ENCODE measurements at places on chromosomes 4 and X.

DNA sequence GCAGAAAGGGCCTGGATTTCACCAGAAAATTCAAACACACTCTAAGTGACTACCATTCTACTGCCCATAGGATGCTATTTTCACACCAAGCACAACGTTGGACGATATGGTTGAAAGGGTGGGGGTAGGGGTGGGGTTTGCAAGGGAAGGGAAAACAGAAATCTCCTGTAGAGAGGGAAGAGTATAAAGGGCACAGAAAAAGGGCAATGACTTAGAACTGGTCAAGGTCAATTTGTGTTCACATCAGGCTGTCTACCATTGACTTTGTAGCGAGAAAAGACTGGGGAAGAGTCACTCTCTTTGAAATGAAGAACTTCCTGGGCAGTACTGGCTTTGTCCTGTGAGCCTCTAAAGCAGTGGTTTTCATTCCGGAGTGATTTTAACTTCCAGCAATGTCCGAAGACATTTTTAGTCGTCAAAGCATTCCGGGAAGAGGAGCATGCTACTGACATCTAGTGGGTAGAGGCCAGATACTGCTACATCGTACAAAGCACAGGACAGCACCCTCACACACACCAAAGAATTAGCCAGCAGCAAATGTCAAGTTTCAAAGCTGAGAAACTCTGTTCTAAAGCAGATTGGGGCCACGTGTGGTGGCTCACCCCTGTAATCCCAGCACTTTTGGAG lies 48.4 kb upstream of the SLC7A3 start:
- DNase-seq, result no peak

GRCh38 chr4:127162741-127163140 lies 470.0 kb upstream of the INTU start:
- DNase-seq, result no peak

DNA sequence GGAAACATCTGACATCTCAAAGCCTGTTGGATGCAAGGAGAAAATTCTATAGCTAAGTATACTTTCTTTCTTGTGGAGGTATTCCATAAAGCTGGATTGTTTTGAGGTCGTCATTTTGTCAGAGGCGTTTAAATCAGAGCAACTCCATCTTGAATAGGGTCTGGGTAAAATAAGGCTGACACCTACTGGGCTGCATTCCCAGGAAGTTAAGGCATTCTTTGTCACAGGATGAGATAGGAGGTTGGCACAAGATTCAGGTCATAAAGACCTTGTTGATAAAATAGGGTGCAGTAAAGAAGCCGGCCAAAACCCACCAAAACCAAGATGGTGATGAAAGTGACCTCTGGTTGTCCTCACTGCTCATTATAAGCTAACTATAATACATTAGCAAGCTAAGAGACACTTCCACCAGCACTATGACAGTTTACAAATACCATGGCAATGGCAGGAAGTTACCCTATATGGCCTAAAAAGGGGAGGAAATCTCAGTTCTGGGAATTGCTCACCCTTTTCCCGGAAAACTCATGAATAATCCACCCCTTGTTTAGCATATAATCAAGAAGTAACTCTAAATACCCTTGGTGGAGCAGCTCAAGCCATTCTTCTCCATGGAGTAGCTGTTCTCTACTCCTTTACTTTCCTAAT lies 11.9 kb downstream of the HSD17B13 start:
- DNase-seq, result no peak

GRCh38 chrX:110219920-110220319 lies 98.0 kb downstream of the AMMECR1 start:
- peak; percentile 48 for DNase-seq

- DNase-seq, result no peak
Observed at GRCh38 chrX:48823053-48823452, 3.3 kb upstream of the ERAS start.

- DNase-seq, result no peak
Observed at GRCh38 chrX:42414057-42414456, 363.9 kb downstream of the PPP1R2C start.

DNA sequence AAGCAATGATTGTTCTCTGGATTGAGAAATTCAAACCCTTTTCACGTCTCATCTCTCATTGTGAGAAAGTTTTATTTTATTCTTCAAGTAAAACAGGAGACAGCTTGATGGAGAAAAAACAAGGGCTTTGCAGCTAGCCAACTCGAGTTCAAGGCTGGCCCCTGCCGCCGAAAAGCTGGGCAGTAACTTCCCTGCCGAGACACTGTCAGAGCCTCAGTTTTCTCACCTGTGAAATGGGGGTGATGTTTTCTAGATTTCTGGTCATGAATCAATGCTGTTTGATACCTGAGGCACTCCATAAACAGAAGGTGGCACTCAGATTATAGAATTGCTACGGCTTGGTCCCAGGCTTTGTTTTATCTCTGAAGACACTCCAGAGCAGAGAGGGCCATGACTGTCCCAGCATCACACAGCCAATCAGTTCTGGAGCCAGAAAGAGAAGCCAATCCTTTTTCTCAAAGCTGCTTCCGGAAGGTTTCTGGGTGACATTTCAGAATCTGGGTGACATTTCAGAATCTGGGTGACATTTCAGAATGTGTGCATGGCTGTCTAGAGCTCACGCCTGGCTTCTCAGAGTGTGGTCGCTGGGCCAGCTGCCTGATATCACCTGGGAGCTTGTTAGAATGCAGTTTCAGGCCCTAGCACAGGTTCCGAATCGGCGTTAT lies 33.2 kb downstream of the HMX1 start:
- no peak for DNase-seq

DNA sequence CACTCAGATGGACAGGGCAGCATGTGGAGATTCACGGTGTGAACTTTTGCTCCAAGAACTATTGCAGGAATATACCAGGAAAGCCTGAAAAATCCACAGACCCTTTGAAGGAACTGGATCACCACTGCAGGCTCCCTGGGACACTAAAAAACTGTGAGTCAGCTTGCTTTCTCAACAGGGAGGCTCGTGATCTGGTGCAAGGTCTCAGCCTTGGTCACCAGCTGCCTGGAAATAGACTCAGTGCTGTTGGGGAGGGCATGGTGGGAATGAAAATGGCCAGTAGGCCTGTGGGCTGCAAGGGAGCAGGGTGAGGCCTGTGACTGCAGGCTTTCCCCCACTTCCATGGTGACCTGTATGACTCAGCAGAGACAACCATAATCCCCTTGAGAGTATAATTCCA lies 426.4 kb upstream of the RPS6KA3 start:
- no peak for DNase-seq

- no peak for DNase-seq
Observed at GRCh38 chr4:44675366-44675765, 2.9 kb upstream of the GUF1 start.

GRCh38 chr4:67750691-67751090 lies 3.5 kb downstream of the GNRHR start:
- DNase-seq, result no peak

DNA sequence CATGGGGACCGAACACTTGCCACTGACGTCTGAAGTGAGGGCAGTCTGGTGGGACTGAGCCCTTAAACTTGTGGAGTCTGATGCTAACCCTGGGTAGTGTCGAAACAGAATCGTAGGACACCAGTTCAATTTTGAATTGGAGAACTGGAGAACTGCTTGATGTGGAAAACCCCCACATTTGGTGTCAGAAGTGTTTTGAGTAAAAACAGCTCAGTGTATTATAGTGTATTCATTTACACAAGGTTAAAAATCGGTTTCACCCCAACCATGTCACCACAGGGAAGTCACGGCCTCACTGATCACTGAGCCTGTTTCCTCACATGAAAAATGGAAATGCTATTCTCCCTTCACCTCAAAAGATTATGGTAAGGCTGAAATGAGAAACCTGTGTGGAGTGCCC lies 21.9 kb downstream of the PIN4 start:
- no peak for DNase-seq

GRCh38 chr4:95092766-95093165 lies 335.0 kb downstream of the BMPR1B start:
- DNase-seq, result no peak

- no peak for DNase-seq
Observed at GRCh38 chrX:19721726-19722370, 165.6 kb downstream of the SH3KBP1 start.

DNA sequence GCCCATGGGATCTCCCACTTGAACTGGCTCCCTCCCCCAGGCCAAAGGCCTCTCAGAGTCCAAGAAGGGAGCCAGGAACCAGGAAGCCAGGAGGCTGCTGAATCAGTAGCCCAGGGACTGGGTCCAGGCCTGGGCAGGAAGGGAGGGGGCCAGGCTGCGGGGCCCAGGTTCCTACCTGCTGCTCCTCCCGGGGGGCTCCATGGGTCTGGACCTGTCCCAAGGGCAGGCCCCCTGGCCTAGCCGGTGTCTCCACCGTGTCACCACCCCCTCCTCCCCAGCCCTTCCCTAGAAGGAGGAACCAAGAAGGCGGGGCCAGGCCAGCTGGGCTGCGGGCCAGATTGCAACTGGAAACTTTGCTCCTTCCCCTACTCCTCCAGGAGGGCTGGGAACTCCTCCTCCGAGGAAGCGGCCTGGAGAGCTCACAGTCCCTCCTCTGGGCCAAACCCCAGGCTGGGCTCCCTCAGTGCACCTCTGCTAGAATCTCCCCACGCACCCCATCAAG lies at the start of gene IQSEC2:
TSS of gene IQSEC2 (minus strand) at position 264 of the 502 bp plus-strand sequence.
- no peak for DNase-seq

All from hematopoietic multipotent progenitor cell treated with erythropoietin and hydrocortisone succinate and interleukin-3 and kit ligand, for 17 days (in vitro differentiated cells).